ENCODE measurements at places on chromosomes 7 and 10.

- DNase-seq = no peak
These were observed 10.0 kb downstream of the FOXK1 start for GRCh38 chr7:4692055-4692454.

GRCh38 chr10:44039599-44039998, 345.3 kb downstream of the CXCL12 start:
- no peak for DNase-seq

DNA sequence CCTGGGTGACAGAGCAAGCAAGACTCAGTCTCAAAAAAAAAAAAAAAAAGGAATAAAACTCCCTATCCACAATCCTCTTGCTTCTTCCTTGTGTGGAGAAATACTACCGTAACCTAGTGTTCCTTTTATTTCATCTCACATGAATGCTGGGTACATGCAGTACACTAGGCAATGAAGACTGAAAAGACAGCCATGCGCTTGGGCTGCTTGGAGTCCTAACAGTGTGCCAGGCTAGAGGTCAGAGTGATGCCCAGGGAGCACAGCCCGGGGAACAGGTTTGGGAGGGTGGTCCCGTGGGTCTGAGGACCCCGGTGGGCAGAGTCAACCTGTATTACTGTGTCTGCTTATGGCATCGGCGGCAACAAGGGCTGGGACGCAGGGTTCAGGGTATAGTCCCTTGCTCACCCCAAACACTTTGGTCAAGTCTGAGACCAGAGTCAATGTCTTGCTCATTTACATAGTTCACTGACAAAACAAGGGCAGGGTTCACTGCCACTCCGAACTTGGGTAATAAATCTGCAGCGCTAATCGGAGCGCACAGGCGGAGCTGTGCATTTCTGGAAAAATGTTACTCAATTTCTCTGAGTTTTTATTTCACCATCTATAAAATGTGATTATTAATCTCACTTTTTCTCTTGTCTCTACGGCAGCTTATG, 118.0 kb downstream of the CLEC2L start:
- no peak for DNase-seq

GRCh38 chr10:118818621-118819221, 64.0 kb upstream of the CACUL1 start:
- no peak for DNase-seq

GRCh38 chr7:85217085-85217484, 30.2 kb upstream of the SEMA3D start:
- DNase-seq = no peak
